ENCODE measurements at places on chromosomes 1 and 21.

GRCh38 chr1:222852326-222852725 is 37.5 kb downstream of the DISP1 start:
- no peak for DNase-seq

GRCh38 chr1:104720741-104721140 is 971.0 kb downstream of the AMY1C start:
- no peak for DNase-seq

DNA sequence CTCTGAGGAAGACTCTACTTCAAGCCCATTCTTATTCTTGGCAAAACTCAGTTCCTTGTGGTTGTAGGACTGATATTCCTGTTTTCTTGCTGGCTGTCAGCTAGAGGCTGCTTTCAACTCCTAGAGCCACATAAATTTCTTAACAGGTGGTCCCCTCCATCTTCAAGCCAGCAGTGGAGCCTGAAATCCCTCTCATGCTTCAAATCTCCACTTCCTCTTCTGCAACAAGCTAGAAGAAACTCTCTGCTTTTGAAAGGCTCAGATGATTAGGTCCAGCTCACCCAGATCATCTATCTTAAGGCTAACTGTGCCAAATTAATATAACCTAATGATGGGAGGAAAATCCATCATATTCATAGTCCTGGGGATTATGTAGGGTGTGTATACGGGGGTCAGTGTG is 43.2 kb upstream of the CD34 start:
- DNase-seq = no peak

DNA sequence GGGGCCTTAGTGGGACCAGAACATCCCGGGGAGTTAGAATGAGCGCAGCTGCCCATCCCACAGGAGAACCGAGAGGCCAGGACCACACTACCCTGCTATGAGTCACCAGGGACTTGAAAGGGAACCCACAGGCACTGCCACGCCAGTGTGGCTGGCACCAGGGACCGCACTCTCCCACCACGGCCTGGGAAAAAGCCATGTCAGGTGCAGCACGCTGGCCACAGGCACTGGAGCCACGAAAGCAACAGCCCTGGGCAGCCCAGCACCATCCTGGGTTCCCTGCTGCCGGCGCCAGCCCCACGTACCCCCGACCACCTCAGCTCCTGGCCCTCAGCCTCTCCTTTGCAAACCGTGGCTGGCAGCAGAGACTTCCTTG is 14.1 kb upstream of the TMEM240 start:
- no peak for DNase-seq

DNA sequence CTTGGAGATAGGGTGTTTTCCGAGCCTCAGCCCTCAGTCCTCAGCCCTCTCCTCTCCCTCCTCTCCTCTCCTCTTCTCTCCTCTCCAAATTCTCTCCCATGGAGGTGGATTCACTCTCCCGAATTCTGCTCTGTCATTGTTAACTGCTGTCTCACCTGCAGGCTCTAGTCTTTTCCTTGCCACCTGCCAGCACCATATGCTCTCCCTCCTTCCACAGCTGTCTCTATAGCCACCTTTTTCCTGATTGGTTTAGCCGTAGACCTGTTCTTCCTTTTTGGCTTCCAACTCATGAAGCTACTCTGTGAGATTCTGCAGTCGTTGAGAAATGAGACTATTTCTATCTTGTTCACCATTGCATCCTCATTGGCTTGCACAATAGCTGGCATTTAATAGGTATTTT is 19.7 kb downstream of the COG2 start:
- DNase-seq = no peak

DNA sequence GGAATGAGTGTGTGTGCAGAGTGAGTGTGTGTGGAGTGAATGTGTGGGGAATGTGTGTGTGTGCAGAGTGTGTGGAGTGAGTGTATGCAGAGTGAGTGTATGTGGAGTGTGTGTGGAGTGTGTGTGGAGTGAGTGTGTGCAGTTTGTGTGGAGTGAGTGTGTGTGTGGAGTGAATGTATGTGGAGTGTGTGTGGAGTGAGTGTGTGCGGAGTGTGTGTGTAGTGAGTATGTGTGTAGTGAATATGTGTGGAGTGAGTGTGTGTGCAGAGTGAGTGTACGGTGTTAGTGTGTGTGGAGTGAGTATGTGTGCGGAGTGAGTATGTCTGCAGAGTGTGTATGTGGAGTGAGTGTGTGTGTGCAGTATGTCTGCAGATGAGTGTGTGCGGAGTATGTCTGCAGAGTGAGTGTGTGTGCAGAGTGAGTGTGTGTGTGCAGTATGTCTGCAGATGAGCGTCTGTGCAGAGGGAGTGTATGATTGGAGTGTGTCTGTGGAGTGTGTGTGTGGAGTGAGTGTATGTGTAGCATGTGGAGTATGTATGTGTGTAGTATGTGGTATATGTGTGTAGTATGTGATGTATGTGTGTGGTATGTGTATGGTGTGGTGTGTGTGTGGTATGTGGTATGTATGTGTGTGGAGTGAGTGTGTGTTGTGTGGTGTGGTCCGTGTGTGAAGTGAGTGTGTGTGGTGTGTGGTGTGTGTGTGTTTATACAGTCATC is 59.7 kb upstream of the CLDN14 start:
- DNase-seq = no peak

DNA sequence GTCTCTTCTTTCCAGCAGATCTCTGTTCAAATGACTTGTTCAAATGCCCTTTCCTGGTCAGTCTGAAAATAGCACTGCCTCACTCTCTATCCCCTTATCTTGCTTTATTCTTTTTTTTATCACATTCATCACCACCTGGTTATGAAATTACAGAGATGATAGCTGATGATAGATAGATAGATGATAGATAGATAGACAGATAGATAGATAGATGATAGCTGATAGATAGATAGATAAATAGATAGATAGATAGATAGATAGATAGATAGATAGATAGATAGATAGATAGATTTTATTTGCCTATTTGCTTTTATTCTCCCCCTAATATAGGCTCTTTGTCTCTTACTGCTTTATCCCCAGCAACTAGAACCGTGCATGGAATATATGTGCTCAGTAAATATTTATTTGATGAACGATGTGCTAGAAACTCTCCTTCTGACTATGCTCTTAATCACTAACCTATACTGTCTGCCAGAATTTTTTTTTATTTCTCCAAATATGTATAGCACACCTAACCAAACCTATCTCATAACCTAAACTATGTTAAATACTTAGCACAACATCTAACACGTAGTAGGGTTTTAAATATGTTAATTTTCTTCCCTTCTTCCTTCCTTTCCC is 372.8 kb upstream of the DUSP10 start:
- DNase-seq = no peak

DNA sequence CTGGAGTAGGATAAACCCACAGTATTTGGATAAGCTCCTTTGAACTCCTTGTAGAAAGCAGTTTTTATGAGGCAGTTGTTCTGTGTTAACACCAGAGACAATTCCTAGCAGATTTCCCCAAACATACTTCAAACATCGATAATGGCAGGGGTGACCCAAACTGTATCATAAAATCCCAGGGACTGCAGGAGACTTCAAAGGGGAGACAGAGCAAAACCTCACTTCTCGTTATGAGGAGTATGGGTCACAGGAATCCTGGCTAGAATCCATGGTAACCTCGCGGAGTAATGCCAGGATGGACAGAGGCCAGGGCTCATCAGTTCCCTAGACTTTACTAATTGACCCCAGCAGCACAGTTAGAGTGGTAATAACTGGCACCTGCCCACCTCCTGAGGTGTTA is 148.0 kb downstream of the DHRS3 start:
- no peak for DNase-seq

DNA sequence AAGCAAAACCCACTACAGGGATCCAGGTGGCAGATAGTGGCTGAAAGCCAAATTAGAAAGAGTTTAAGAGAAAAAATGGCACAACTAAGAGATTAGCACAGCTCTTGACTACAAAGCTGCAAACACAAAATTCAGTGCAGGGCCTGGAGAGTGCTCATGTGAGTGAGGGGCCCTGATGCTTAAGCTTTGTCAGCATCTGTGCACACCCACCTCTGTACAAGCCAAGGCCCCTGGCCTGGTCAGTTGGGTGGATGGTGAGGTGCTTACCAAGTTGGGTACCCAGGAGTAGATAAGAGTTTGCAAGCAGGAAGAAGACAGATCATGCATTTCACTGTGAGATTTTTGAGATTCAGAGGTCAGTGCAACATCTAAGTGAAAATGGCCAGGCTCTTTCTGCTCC is 62.7 kb upstream of the ATP1B1 start:
- no peak for DNase-seq

All from hematopoietic multipotent progenitor cell treated with erythropoietin and hydrocortisone succinate and interleukin-3 and kit ligand, for 8 days (in vitro differentiated cells).